ENCODE measurements at places on chromosomes 2 and 18. TPM values are rescaled to one million over a fixed set of nuclear protein-coding genes. Genes with fewer than 3 reads are reported as not detected.

BMP10 gene
- total RNA-seq = not detected

GREB1L gene
- total RNA-seq = not detected

CLEC4F gene
- total RNA-seq = not detected

ARID5A gene
- total RNA-seq = 111 TPM

PTCD3 gene
- 167 TPM for total RNA-seq

TMEM178A gene
- total RNA-seq = not detected

ADAM23 gene
- 0.21 TPM for total RNA-seq

POTEI gene
- total RNA-seq = not detected

SKOR2 gene
- not detected for total RNA-seq

DSC3 gene
- total RNA-seq = 0.04 TPM

NT5C1B gene
- total RNA-seq = not detected

RGPD4 gene
- total RNA-seq = 0.67 TPM

CFAP65 gene
- not detected for total RNA-seq

ACOXL gene
- 0.30 TPM for total RNA-seq

SCYGR4 gene
- total RNA-seq = not detected

MDH1B gene
- total RNA-seq = 0.65 TPM

HOXD8 gene
- not detected for total RNA-seq

PROM2 gene
- total RNA-seq = 0.25 TPM

CYP26B1 gene
- total RNA-seq = not detected

AMER3 gene
- not detected for total RNA-seq

CCDC178 gene
- not detected for total RNA-seq

SLC5A7 gene
- not detected for total RNA-seq

SCN9A gene
- total RNA-seq = not detected

MOGAT1 gene
- not detected for total RNA-seq

GYPC gene
- 143 TPM for total RNA-seq

CD226 gene
- 189 TPM for total RNA-seq

DUSP19 gene
- 3.4 TPM for total RNA-seq

STAT4 gene
- 50.7 TPM for total RNA-seq

SLC19A3 gene
- not detected for total RNA-seq

CRYGC gene
- not detected for total RNA-seq

RND3 gene
- not detected for total RNA-seq

NT5DC4 gene
- not detected for total RNA-seq

ST8SIA5 gene
- total RNA-seq = not detected

ZNF396 gene
- total RNA-seq = 1.1 TPM

NCKAP1 gene
- total RNA-seq = 7.5 TPM

SIX3 gene
- 0.08 TPM for total RNA-seq

MC5R gene
- not detected for total RNA-seq

MAP3K20 gene
- total RNA-seq = 10.5 TPM

TANK gene
- total RNA-seq = 73.5 TPM

SRD5A2 gene
- total RNA-seq = 0.04 TPM

MLPH gene
- not detected for total RNA-seq

CNDP1 gene
- total RNA-seq = not detected

SERPINB4 gene
- total RNA-seq = not detected

ALPG gene
- not detected for total RNA-seq

POMC gene
- total RNA-seq = 4.8 TPM

NOSTRIN gene
- total RNA-seq = not detected

HTR2B gene
- total RNA-seq = not detected

CENPA gene
- total RNA-seq = 27.2 TPM

SUCLG1 gene
- 71.3 TPM for total RNA-seq

AQP12A gene
- total RNA-seq = not detected

KLHL30 gene
- not detected for total RNA-seq

DSC2 gene
- not detected for total RNA-seq

AKAIN1 gene
- not detected for total RNA-seq

FAM237A gene
- total RNA-seq = not detected

KCNE4 gene
- not detected for total RNA-seq

BCL11A gene
- total RNA-seq = 0.15 TPM

PXDN gene
- 1.3 TPM for total RNA-seq

EPB41L3 gene
- total RNA-seq = not detected

NEB gene
- total RNA-seq = 0.10 TPM

ANKRD12 gene
- 54.2 TPM for total RNA-seq
